MCF 10A (cell line): ENCODE measurements at places on chromosomes 16 and 17. TPM values are rescaled to one million over a fixed set of nuclear protein-coding genes. Genes with fewer than 3 reads are reported as not detected.

DNA sequence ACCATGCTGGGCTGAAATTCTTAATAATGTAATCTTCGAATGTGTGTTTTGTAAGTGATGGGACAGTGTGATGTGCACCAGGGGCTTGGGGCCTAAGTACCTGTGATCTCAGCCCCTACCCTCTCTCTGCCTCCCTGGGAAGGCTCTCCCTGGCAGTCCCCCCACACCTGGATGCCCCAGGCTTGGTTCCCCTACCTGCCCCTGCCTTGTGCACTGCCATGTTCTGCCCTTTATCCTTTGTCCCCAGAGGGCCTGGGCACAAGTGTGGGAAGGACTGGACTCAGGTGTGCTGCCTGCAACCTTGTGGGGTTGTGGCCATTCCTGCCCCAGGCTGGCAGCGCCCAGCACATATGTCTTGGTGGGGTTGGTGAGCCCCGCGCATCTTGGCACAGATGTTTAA lies 55.4 kb upstream of the CREBBP start:
- DNase-seq, result no peak

DNA sequence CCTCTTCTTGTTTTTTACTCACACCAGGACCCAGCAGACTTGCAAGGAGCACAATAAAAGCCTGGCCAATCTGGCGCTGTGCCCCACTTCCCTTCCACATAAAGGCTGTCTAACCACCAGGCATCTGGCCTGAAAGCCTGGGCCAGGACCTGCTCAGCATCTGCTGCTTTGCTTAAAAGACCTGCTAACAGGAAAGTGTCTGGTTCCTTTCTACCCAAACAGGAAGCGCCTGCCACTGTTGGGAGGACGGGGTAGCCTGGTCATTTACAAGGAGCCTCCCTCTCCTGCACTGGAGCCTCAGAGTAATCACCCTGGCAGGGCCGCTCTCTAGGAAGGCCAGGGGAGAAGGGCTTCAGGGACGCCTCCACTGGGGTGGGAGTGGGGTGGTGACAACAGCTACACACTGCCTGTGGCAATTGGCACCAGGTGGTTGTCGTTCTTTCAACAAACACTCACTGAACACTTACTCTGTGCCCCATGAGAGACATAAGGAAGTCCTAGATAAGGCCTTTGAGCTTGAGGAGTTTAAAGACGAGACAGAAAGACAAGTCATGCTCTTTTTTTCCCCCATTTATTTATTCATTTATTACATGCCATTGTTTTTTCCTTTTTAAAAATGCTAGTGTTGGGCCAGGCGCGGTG lies 6.3 kb upstream of the MMP28 start:
- DNase-seq, result no peak

DNA sequence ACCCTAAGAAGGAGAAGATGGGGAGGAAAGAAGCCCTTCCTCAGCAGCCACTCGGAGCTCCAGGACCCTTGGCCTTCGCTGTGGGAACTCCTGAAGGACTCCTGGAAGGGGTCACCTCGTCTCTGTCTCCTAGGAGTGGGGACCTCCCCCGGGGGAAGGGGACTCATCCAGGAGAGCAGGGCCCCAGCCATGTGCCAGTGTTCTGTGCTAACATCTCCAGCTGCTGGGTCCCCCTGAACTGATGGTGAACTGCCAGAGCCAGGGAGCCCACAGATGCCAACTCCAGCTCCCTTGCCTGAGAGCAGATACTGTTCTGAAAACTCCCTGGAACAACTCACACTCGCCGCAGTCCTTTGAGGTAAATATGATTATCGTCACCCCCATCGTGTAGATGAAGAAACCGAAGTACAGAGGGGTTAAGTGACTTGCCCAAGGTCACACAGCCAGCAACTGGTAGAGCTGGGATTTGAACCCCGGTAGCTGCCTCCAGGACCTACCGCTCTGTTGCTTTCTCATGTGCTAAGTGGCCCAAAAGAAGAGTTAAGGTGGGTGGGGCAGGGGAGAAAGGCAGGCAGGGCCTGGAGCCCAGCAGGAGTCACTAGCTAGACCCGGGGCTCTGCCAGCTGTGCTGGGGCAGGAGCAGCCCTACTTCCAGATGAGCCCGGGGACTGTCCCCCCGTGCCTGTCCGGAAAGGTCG lies 10.5 kb downstream of the TIMM22 start:
- DNase-seq, result no peak

RHBDL1 gene
- total RNA-seq, result 3.0 and 4.5 TPM in 2 replicates

CBX8 gene
- 9.4 and 10.5 TPM in 2 replicates for total RNA-seq

GRCh38 chr17:28219771-28220170 lies 99.2 kb upstream of the TMEM97 start:
- no peak for DNase-seq

- no peak for DNase-seq
Observed at GRCh38 chr16:17469741-17470181, 999 bp downstream of the XYLT1 start.

TGFB1I1 gene
- 14.2 and 14.7 TPM in 2 replicates for total RNA-seq
